ENCODE measurements at places on chromosomes 12 and 14. TPM values are rescaled to one million over a fixed set of nuclear protein-coding genes. Genes with fewer than 3 reads are reported as not detected.
A peak's percentile ranks its signal among the peaks of the same experiment; 100 is the strongest.

Gene LRTM2
- total RNA-seq = not detected

Gene COX8C
- total RNA-seq = not detected

Gene ASIC1
- 1.7 TPM for total RNA-seq

Gene NPFF
- total RNA-seq = not detected

Gene IRF9
- 15.8 TPM for total RNA-seq

GRCh38 chr14:102579696-102580549 lies 12.5 kb upstream of the RCOR1 start:
- DNase-seq = peak; percentile 15

DNA sequence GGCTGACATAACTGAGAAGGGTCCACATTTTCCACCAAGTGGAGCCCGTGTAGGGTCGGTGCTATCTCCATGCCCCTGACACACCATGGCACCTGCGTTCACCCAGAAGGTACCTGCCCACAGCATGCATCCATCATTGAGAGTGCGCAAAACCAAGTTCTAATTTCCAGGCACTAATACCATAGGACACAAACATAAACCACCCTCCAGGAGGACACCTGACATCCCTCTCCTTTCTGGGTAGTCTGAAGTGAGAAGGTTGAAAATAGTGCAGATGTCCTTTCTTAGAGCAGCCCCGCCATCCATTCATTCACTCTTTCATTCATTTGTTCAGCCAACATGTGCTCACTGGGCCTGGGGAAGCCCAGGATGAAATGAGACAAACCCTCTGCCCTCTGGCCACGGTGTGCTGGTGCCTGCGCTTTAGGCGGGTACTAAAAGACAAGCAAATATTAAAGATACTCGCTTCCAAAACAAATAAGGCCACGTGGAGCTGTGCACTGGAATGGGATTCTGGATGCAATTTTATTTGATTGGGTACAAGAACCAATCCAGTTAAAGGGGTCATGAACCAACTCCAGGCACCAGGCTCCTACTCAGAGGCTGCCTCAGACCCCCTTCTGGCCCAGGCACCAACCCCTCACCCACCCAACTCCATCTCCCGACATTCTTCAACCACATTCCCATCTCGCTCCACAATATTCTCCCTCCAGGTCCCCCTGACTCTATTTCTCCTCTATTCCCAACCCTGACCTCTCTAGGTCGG lies 1.2 kb downstream of the TTC7B start:
- no peak for DNase-seq

- no peak for DNase-seq
These were observed 75.4 kb upstream of the ARID2 start for GRCh38 chr12:45654002-45654665.

DNA sequence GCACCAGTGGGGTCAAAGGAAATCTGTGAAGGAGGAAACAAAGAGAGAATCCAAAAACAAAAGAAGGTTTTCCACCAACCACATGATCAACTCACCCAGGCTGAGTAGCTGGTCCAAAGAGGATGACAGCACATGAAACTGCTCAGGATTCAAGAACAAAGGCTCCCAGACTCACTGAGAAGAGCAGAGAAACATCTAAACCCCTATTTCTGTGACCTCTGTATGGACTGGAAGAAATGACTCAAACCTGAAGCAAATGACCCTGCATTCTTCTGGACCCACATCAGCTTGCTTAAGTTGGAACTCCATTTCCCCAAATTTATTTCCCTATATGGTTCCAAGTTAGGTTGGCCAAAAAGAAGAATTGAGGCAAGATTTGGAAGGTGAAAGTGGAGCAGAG lies 26.3 kb downstream of the TC2N start:
- no peak for DNase-seq

DNA sequence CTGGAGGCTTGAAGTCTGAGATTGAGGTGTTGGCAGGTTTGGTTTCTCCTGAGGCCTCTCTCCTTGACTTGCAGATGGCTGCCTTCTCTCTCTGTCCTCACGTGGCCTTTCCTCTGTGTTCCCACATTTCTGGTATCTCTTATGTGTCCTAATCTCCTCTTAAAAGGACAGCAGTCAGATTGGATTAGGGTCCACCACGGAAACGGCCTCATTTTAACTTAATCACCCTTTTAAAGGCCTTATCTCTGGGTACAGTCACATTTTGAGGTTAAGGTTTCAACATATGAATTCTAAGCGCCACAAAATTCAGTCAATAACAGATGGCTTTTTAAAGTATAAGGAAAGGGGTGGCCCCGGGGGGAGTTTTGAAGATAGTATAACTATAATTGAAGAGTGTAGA lies 33.5 kb downstream of the UNC79 start:
- DNase-seq = no peak

- DNase-seq = peak; percentile 58
These were observed at the start of gene SCN8A for GRCh38 chr12:51591016-51591901. TSS of gene SCN8A (plus strand) at chr12:51591233. CDS start at chr12:51662818, 71,585 bp downstream.

- no peak for DNase-seq
These were observed 60.3 kb downstream of the PDZRN4 start for GRCh38 chr12:41248391-41248790.

GRCh38 chr12:13465635-13466034 lies 269.1 kb downstream of the EMP1 start:
- no peak for DNase-seq

- DNase-seq = peak; percentile 18
These were observed 5.0 kb upstream of the FGF6 start for GRCh38 chr12:4450551-4451112.

DNA sequence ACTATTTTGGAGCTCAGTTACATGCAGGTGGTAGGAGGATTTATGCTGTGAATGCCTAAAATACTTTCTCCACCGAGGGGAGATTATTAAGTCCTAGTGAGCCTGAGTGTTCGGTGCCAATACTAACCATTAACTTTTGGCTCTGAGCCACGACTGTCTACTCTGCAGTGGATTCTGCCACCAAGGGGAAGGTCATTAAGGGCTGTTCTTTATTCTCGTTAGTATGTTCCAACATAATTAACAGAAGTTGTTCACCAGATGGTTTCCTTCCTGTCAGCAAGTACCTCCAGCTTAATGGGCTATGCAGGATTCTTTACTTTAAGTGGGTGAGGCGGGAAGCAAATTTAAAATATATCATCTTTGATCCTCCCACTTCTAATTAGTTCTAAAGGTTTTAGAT lies 326.3 kb downstream of the BMP4 start:
- no peak for DNase-seq

DNA sequence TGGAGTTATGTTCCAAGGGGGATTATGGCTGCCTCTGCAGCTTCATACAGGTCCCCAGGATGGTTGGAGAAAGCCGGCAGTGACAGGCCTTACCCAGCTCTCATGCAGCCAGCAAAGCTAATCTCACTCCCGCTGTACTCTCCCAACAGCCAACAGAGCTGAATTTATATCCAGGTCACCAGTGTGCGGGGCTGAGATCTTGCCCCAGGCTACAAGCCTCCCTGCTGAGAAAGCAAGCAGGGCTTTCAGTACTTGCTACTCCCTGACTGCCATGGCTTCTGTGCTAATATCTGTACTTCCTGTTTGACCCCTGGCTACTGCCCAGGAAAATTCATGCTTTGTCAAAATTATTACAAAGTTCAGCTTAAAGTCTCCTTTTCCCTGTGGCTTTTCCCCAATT lies 92.9 kb downstream of the ATP23 start:
- peak; percentile 43 for DNase-seq

DNA sequence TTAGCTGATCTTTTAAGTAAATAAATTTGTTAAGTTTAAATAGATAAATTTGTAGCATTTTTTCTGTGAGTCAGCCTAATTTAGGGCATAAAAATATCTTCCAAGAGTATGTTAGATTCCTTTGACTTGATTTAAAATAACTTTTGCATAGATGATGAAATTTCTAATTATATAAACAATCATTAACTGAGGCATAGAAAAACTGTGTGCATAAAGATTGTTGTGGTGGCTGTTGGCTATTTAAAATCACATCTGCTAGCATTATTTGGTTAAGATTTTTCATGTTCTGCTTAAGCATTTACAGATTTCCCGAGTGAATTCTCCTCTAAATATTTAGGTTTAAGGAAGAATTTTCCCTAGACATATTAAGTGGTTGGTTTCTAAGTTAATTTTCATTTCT lies 223.2 kb downstream of the FSCB start:
- DNase-seq = no peak

DNA sequence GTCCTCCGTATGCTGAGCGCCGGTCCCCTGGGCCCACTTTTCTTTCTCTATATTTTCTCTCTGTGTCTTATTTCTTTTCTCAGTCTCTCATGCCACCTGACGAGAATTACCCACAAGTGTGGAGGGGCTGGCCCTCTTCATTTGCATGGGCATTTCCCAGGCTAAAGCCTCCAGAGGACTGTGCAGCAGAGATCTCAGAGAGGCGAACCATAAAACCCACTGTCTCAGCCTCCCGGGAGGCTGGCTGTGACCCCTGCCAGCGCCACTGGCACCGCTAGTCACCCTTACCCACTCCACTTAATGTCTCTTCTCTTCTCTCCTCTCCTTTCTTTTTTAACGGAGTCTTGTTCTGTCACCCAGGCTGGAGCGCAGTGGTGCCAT lies 7.1 kb upstream of the SERPINA9 start:
- no peak for DNase-seq

GRCh38 chr14:103949131-103949790 lies 6.9 kb upstream of the RD3L start:
- peak; percentile 9 for DNase-seq

- DNase-seq = peak; percentile 86
These were observed 12.9 kb downstream of the MMP14 start for GRCh38 chr14:22849212-22849819.

DNA sequence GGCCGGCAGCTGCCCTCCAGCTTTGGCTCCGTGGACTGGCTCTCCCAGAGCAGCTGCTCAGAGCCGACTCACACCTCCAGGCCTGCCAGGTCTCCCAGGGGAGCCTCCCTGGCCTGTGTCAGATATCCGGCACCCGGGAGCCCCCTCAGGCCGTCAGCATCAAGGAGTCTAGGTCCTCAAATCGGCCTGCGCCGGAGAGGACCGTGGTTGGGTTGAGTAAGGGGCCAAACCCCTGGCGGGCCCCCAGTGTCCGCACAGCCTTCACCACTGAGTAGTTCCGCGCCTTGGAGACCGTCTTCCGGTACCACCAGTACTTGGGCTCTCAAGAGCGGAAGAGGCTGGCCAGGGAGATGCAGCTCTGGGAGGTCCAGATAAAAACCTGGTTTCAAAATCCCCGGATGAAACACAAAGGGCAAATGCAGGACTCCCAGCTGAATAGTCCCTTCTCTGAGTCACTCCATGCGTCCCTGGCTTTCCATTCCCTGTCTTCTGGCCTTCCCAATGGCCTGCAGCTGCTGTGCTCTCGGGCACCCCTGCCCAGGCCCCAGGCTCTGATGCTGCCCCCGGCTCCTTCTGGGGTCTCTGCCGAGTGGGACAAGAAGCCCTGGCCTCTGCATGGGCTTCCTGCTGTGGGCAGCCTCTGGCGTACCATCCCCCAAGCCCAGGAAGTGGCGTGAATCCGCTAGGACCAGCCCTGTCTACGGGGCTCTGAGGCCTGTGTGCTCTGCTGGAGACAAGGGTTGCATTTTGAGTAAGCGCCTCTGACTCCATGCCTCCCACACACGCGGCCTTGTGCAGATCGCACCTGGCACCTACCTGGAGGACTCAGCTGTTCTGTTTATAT lies 245.1 kb upstream of the ATXN7L3B start:
- no peak for DNase-seq

DNA sequence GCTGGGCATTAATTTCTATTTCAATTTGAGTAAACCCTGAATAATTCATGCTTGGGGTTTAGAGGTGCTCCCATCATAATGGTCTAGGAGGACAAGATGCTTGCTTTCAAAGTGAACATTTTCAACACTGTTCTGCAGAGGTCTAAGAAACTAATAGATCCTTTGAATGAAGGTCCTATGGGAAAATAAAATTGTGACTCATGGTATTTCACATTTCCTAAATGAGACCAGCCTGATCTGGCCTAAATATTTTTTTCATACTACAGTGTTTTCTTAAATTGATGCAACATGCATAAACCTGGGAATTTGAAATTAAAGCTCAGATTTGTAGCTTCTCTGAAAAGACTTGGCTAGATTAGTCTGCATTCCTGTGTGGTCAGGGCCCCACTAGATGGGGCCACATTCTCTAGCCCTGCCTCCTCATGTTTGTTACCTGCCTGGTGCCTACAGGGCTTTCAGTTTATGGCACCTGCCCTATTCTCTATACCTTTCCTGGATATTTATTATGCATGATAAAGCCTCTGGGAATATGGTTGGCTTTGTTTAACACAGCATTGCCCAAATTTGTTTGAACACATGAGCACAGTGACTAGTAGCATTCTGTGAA lies 112.7 kb downstream of the METTL25 start:
- no peak for DNase-seq

DNA sequence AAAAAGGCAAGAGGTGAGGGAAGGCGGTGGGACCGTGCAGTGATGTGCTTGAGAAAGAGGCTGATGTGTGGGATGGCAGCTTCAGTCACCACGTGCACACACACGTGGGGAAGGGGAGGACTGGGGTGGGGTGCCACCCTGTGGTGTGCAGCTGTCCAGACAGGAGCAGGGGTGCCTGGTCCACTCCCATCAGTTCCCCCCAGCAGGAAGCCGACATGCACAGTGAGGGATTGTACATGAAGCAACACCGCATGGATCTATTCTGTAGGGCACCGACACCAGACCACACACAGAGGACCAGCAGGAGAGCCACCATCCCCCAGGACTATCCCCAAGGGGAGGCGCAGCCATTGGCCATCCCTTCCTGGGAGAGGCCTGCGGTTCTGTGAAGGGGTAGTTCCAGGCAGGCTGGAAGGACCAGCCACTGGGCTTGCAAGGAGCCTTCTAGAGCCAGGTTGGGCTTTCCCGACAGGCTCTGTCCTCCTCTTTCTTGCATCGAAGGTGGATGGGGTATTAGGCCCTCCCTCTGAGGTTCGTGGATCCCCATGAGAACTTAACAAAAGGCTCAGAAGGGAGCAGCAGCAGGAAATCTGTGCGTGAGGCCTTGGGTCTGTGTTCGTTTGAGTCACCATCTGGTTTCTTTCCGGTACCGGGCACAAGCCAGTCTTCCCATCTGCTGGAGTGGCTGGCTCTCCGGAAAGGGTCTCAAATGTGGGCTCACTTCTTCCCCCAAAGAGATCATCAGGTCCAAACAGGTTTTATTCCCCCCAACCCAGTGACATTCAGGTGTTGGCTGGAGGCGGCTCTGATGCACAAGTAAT lies 59.8 kb downstream of the PLEKHG3 start:
- DNase-seq = no peak

DNA sequence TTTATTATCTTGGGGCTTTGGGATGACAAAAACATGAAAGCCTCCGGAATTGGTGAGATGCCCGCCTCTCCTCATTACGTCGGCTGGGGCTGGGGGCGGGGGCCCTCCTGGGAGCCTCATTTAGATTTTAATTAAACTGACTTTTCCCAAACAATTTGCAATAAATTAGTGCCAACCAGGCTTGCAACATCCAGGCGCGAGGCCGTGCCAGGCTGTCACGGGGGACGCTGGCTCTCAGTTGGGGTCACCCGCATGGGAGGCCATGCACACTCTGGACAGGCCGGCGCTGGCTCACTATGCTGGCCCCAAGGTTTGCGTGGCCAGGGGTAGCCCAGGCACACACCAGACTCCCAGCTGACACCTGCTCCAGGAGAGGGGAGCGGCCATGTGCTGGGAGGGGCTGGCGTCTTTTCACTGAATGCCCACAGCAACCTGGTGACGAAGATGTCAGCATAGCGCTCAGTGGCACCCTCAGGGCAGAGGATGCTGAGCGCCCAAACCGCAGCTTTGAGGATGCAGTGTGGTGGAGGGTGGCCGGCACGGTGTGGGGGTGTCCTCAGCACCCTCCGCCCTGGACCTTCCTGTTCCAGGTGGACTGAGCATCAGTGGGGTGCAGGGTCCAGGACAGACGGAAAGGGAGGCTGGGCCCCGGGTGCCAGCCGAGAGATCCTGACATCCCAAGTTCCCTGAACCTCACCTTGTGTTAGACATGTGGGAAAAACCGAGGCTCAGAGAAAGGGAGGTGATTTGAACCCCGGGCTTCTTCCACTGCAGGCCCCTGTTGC lies 190.8 kb upstream of the C14orf180 start:
- DNase-seq = no peak

Data from MG63 (cell line).